ENCODE measurements at places on chromosomes 5 and 9. TPM values are rescaled to one million over a fixed set of nuclear protein-coding genes. Genes with fewer than 3 reads are reported as not detected.

Gene TMEM215
- total RNA-seq: not detected

Gene RANBP17
- total RNA-seq: 5.4 TPM

Gene HNRNPA0
- total RNA-seq: 11.0 TPM

Gene SOWAHA
- total RNA-seq: 16.7 TPM

- no peaks in the 10 kb centered on the region for H3K27me3 ChIP-seq
- no peak for DNase-seq
- H3K4me1 ChIP-seq: peaks cover 8% of the 10 kb centered on the region
- H3K36me3 ChIP-seq: no peaks in the 10 kb centered on the region
- H3K27ac ChIP-seq: no peak overlapping the region
These were observed 12.4 kb downstream of the SLC36A1 start for GRCh38 chr5:151459680-151460324.

GRCh38 chr5:144276034-144276822 lies 105.6 kb downstream of the KCTD16 start:
- H3K27ac ChIP-seq: no peak overlapping the region
- no peaks in the 10 kb centered on the region for H3K4me1 ChIP-seq
- no peaks in the 10 kb centered on the region for H3K36me3 ChIP-seq
- no peaks in the 10 kb centered on the region for H3K27me3 ChIP-seq
- no peak for DNase-seq

- H3K36me3 ChIP-seq: no peaks in the 10 kb centered on the region
- no peaks in the 10 kb centered on the region for H3K27me3 ChIP-seq
- H3K4me3 ChIP-seq: no peak overlapping the region
- H3K4me1 ChIP-seq: no peaks in the 10 kb centered on the region
- no peak overlapping the region for H3K27ac ChIP-seq
These were observed 261.2 kb upstream of the FAM174A start for GRCh38 chr5:100273846-100274580.

GRCh38 chr5:6302075-6302474 lies 76.3 kb downstream of the MED10 start:
- no peak overlapping the region for H3K4me3 ChIP-seq
- no peaks in the 10 kb centered on the region for H3K4me1 ChIP-seq
- no peak for DNase-seq

- peak overlapping the region; percentile 42 for H3K27ac ChIP-seq
- H3K27me3 ChIP-seq: no peaks in the 10 kb centered on the region
- H3K4me3 ChIP-seq: peak overlapping the region; percentile 17
These were observed 29.9 kb upstream of the OBP2B start for GRCh38 chr9:133238851-133239532.

DNA sequence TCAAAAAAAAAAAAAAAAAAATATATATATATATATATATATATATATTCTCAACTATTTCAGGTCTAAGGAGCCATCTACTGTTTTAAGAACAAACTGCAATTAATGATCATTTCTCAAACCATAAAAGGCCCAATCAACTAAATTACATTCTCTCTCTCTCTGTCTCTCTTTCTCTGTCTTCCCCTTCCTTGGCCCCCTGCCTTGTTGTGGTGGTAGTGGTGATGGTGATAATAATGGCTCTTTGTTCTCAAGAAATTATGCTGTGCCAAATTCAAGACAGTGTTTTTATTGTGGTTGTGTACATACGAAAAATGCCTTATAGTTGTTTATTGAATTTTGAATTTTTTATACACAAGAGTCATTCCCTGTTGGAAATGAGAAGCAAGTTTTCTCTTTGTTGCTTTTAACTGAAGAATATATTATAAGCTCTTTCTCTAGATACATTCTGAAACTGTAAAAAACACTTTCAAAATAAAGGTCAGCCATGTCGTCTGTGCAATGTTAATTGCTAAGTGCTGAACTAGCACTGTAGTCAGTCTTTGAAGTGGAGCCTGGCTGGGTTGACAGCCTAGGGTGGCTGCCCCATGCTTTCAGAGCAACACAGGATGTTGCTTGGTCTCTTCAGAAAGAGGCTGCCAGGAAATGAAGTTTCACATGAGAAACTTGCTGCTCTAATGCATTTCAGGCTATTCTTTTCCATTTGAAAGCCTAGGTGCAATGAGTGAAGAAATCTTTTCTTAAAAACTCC lies 96.0 kb downstream of the HINT1 start:
- H3K36me3 ChIP-seq: no peaks in the 10 kb centered on the region
- no peak for DNase-seq
- H3K27me3 ChIP-seq: no peaks in the 10 kb centered on the region

DNA sequence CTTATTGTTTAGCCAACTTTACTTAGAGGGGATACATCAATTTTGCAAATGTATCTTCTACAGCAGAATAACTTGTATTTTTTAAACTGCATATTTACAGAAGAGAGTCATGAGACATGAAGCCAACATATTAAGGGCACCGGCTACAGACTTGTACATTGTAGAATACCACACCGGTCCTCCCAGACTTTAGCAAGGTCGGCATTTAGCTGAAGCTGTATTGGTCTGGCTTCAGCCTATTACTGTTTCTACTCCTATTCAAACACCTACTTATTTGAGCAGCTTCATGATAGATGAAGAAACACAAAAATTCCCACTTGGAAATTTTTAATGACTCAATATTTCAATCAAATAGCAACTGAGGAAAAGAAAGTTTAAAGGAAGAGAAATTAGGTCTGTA lies 33.0 kb downstream of the NR3C1 start:
- H3K4me1 ChIP-seq: no peaks in the 10 kb centered on the region
- no peak overlapping the region for H3K27ac ChIP-seq
- no peak for DNase-seq

GRCh38 chr5:179301796-179302195 lies 43.5 kb downstream of the ADAMTS2 start:
- DNase-seq: no peak
- H3K27me3 ChIP-seq: no peaks in the 10 kb centered on the region
- H3K36me3 ChIP-seq: no peaks in the 10 kb centered on the region
- H3K27ac ChIP-seq: no peak overlapping the region
- H3K4me3 ChIP-seq: no peak overlapping the region

DNA sequence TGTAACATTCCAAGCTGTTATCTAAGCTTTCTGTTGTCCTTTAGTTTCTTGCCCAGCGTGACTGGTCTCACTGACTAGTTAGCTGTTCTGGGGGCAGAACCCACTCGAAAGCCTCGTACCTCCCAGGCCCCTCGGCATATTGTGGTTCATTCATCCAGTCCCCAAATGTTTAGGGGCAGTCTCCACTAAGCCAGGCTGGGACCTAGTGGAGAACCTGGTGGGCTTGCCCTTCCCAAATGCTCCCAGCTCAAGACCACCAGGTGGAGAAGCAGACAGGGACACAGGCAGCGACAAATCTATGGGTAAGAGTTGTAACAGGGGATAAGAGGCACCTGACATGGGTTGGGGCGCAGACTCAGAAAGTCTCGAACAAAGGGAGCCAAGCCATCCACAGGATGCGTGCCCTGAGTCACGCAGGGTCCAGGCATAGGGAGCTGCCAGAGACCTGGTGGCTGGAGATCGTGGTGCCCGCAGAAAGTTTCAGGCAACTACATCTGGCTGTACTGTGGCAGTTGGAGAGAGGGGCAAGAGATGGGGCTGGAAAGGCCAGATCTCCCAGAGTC lies 851 bp upstream of the EEIG1 start:
- H3K4me3 ChIP-seq: peak overlapping the region; percentile 92
- H3K27me3 ChIP-seq: no peaks in the 10 kb centered on the region
- H3K36me3 ChIP-seq: no peaks in the 10 kb centered on the region
- H3K4me1 ChIP-seq: peaks cover 5% of the 10 kb centered on the region
- H3K27ac ChIP-seq: peak overlapping the region; percentile 90

- no peak overlapping the region for H3K4me3 ChIP-seq
- H3K27ac ChIP-seq: no peak overlapping the region
- H3K4me1 ChIP-seq: no peaks in the 10 kb centered on the region
- peaks cover 4% of the 10 kb centered on the region for H3K36me3 ChIP-seq
These were observed 13.8 kb downstream of the MACIR start for GRCh38 chr5:103272377-103272776.

- H3K27ac ChIP-seq: no peak overlapping the region
- no peaks in the 10 kb centered on the region for H3K4me1 ChIP-seq
- H3K27me3 ChIP-seq: no peaks in the 10 kb centered on the region
- DNase-seq: no peak
These were observed 133.2 kb upstream of the PANK3 start for GRCh38 chr5:168712280-168712924.

- no peak overlapping the region for H3K27ac ChIP-seq
- H3K4me3 ChIP-seq: no peak overlapping the region
- no peaks in the 10 kb centered on the region for H3K27me3 ChIP-seq
These were observed 86.6 kb downstream of the FEM1C start for GRCh38 chr5:115458003-115458409.

Data from prostate gland (tissue), 2 donors.